ENCODE measurements at places on chromosomes 7 and 10. TPM values are rescaled to one million over a fixed set of nuclear protein-coding genes. Genes with fewer than 3 reads are reported as not detected.

CCL24 gene
- polyA plus RNA-seq = 25.2 TPM

CTTNBP2 gene
- polyA plus RNA-seq = 0.92 TPM

NT5C3A gene
- polyA plus RNA-seq = 96.1 TPM

GJD4 gene
- polyA plus RNA-seq = not detected

SUGCT gene
- polyA plus RNA-seq = 6.3 TPM

PPP1R3A gene
- not detected for polyA plus RNA-seq

ENKUR gene
- polyA plus RNA-seq = not detected

TMEM196 gene
- polyA plus RNA-seq = 0.13 TPM

CDHR3 gene
- polyA plus RNA-seq = 2.4 TPM

ATP6V0A4 gene
- not detected for polyA plus RNA-seq

CACNB2 gene
- polyA plus RNA-seq = 1.2 TPM

ACTA2 gene
- 237 TPM for polyA plus RNA-seq

TNS3 gene
- polyA plus RNA-seq = 29.6 TPM

PCLO gene
- 2.8 TPM for polyA plus RNA-seq

NRAP gene
- polyA plus RNA-seq = 0.41 TPM

LDB3 gene
- 1.2 TPM for polyA plus RNA-seq

KLF14 gene
- not detected for polyA plus RNA-seq

AKR1C8 gene
- not detected for polyA plus RNA-seq

PRR15 gene
- 104 TPM for polyA plus RNA-seq

HOXA9 gene
- polyA plus RNA-seq = 22.4 TPM

CASP7 gene
- polyA plus RNA-seq = 338 TPM

TMEM270 gene
- polyA plus RNA-seq = not detected
